ENCODE measurements at places on chromosomes 7 and 10.

GRCh38 chr7:36390199-36391090, 783 bp downstream of the ANLN start:
- peak; percentile 75 for DNase-seq

DNA sequence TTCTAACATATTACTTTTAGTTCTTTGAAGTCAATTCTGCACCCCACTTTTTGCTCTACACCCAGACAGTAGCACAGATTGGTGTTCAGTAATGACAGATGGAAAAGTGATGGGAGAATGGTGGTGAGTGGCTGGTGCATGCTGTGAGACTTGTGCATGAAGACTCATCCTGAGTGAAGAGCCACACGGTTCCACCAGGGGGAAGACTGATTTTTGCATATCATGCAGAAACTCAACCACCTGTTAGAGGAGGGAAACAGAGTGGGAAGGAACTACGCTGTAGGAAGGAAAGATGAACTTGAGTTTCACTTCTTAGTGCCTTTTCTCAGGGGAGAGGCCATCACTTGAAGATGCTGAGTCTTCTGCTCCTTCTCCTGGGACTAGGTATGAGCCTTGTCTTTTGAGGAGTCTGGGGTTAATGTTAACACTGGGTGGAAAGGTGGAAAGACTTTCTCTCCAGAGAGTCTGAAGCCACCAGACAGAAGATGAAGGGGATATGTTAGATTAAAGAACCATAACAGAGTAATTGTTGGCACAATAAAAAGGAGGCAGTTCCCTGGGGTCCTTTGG, 9.3 kb upstream of the PRSS1 start:
- DNase-seq, result no peak

GRCh38 chr7:116834815-116835504, 27.4 kb upstream of the CAPZA2 start:
- DNase-seq, result no peak

- DNase-seq, result no peak
These were observed 253.1 kb upstream of the IGFBP3 start for GRCh38 chr7:46174196-46174580.

GRCh38 chr7:57403601-57404342, 46.2 kb upstream of the ZNF716 start:
- no peak for DNase-seq

- DNase-seq, result no peak
These were observed 28.2 kb downstream of the ASNS start for GRCh38 chr7:97844036-97844435.

DNA sequence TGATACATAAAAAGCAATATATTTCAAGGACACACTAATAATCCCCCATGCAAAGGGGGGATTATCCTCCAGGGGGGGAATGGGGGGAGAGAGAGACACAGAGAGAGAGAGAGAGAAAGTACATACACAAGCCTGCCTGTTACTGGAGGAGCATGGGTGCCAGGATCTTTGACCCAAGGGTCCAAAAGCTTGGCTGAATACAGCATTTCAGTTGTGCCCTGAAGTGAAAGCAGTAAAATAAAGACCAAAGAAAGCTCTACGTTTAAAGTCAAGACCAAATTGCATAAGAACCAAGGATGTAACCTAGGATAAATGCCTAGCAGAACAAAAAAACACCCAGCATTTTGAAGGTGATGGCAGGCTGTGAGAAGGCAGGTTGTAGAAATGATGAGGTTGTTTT, 27.8 kb upstream of the ITGB8 start:
- DNase-seq, result no peak

GRCh38 chr7:8206956-8207355, 55.0 kb downstream of the ICA1 start:
- no peak for DNase-seq

DNA sequence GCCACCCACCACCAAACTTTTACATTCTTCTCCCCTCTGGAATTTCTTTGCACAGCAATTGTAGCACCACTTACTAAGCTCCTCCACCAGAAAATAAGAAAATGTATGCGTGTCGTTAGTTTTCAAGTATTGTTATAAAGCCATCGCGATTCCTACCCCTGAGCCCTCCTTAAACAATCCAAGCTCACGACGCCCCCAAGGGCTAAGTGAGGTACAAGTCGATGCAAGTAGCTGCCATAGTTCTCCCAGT, 1.3 kb downstream of the FRAT2 start:
- DNase-seq, result no peak

DNA sequence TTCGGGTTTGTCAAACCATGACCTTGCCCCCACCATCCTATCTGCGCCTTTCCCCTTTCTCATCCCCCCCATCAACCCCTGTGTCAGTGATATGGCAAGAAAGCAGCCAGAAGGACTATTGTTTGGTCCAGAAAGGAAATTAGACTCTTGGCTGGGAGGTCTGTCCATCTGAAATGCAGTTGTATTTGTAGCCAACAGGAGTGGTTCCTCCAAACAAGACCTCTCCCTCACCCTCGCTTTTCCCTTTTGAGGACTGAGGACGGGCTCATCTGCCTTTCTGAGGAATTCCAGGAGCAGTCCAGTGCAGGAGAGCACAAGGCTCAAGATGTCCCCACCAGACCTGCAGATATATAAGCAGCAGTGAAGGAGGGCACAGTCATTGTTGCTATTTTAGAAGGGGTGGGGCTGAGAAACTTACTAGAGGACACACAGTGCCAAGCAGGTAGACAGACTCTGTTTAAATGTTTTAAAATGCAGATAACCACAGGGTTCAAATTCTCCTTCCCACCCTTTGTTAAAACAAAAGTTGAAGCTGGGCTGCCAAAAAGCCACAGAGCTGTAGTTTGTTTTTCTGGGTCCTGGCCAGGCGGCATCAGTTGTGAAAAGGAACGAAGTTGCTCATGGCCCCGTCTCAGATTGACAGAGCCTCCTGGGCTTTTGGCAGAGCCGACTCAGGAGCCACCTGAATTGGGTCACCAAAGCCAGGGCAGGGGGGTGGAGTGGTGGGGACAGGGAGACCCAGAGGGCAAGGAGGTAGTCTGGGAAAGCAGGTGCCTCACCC, 37.3 kb downstream of the CYP17A1 start:
- no peak for DNase-seq

DNA sequence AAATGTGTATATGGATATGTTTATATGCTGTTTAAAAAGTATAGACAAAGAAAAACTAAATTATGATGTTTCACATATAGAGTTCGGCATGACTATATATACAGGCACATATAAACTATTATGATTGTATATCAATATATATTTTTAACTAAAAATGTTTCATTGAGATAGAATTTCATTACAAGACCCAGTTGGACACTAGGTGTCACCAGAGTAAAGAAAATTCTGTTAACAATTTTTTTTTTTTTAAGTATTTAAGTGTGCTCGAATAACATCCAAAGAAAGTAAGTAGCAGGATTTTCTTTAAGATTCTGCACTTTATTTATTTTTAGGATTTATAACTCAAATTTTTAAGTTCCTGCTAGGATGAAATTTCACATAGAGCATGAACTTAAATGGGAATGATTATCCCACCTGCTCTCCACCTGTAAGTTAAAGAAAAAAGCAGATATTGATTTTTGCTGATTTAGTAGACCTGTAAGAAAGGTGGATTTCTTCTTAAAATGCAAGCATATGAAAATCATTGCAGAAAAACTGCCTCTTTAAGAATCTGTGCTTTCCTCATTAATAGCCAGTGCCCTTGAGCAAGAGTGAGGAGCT, 961.5 kb downstream of the PCDH15 start:
- no peak for DNase-seq

GRCh38 chr7:92653136-92653535, 62.9 kb upstream of the FAM133B start:
- DNase-seq, result no peak
